Dermis blood vessel endothelial cell (primary cell): ENCODE measurements at places on chromosomes 6 and 20. TPM values are rescaled to one million over a fixed set of nuclear protein-coding genes. Genes with fewer than 3 reads are reported as not detected.
A peak's percentile ranks its signal among the peaks of the same experiment; 100 is the strongest.

The MLN gene
- total RNA-seq = not detected in 2 replicates

The POU3F2 gene
- total RNA-seq = not detected in 2 replicates

The BTBD3 gene
- total RNA-seq = 65.3 and 84.9 TPM in 2 replicates

The ACTL10 gene
- 1.9 and 2.2 TPM in 2 replicates for total RNA-seq

The DAAM2 gene
- total RNA-seq = 0.14 and 0.34 TPM in 2 replicates

The CLPSL1 gene
- not detected in 2 replicates for total RNA-seq

- no peak for DNase-seq
Measured at GRCh38 chr6:16684195-16684689, 77.0 kb downstream of the ATXN1 start.

DNA sequence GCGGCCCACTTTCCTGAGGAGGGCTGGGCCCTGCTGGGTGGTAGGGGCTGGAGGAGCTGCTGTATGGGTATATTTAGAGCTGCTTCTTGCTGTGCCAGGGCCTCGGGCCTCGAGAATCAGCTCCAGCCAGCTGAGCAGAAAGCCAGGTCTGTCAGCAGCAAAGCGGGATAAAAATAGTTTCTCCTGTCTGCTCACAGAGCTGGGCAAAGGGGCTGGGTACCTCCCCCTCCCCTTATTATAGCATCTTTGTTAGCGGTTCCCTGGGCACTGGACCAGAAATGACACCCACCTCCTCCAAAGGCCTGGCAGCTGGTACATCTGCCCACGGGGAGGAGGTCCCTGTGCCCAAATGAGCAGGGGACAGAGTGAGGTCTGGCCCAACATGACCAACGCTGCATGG is 6.0 kb downstream of the SCRT2 start:
- DNase-seq = no peak

- no peak for DNase-seq
Measured at GRCh38 chr6:107982486-107982885, 24.5 kb upstream of the SEC63 start.

GRCh38 chr20:19737025-19737424 is 21.0 kb upstream of the RIN2 start:
- no peak for DNase-seq

DNA sequence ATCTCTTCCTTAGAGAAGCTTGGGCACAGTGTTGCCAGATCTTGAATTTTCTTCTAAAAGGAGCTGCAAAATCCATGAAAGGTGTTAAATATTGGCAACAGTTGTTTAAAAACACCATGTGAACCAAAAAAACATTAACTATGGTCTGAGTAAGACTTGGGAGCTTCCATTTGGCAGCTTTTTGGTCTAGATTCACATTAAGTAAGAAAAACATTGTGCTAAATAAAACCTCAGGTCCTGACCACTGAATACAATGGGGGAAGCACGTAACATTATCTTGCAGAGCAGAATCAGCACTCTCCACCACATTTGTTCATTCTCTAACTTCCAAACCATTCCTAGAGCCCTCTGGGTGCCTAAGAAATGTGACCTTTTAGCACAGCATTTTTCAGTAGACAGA is 437.6 kb upstream of the PLCB4 start:
- no peak for DNase-seq

GRCh38 chr6:52115145-52115741 is 27.8 kb upstream of the PKHD1 start:
- no peak for DNase-seq

DNA sequence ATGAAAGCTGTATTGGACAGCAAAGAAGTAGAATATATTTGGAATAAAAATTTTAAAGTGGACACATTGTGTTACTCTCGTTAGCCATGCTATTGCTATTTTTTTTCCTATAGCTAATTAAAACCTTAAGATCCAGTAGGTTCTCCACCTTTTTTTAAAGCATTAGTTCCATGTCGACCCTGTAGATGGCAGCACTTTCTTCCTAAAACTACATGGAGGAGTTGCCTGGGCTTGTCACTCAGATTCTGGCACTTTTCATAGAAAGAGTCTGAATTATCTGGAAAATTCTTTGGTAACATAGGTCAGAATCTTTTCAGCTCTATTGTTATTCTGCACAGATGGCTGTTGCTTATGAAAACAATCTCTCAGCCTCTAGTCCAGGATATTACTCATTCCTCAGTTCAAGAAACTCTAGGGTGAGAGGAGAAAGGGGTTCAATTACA is 42.0 kb upstream of the ESR1 start:
- peak; percentile 95 for DNase-seq

- peak; percentile 6 for DNase-seq
Measured at GRCh38 chr6:107716688-107717089, 107.4 kb downstream of the SCML4 start.

- no peak for DNase-seq
Measured at GRCh38 chr6:49649988-49650387, 13.3 kb upstream of the RHAG start.

GRCh38 chr20:53857723-53858236 is 212.6 kb downstream of the BCAS1 start:
- DNase-seq = no peak
